ENCODE measurements at places on chromosomes 1 and 21. TPM values are rescaled to one million over a fixed set of nuclear protein-coding genes. Genes with fewer than 3 reads are reported as not detected.

- no peak overlapping the region for H3K27ac ChIP-seq
- no peak for DNase-seq
- peaks cover 7% of the 10 kb centered on the region for H3K4me1 ChIP-seq
- H3K27me3 ChIP-seq: no peaks in the 10 kb centered on the region
- no peak overlapping the region for H3K4me3 ChIP-seq
Measured at GRCh38 chr21:35578831-35579471, 481.4 kb downstream of the SETD4 start.

The CXADR gene
- total RNA-seq: 41.9 TPM

- peak; percentile 60 for DNase-seq
- no peak overlapping the region for H3K4me3 ChIP-seq
- H3K27ac ChIP-seq: no peak overlapping the region
- H3K4me1 ChIP-seq: peaks cover 66% of the 10 kb centered on the region
- no peaks in the 10 kb centered on the region for H3K36me3 ChIP-seq
Measured at GRCh38 chr1:56525489-56526041, 53.8 kb downstream of the PLPP3 start.

The KCNK1 gene
- 6.3 TPM for total RNA-seq

DNA sequence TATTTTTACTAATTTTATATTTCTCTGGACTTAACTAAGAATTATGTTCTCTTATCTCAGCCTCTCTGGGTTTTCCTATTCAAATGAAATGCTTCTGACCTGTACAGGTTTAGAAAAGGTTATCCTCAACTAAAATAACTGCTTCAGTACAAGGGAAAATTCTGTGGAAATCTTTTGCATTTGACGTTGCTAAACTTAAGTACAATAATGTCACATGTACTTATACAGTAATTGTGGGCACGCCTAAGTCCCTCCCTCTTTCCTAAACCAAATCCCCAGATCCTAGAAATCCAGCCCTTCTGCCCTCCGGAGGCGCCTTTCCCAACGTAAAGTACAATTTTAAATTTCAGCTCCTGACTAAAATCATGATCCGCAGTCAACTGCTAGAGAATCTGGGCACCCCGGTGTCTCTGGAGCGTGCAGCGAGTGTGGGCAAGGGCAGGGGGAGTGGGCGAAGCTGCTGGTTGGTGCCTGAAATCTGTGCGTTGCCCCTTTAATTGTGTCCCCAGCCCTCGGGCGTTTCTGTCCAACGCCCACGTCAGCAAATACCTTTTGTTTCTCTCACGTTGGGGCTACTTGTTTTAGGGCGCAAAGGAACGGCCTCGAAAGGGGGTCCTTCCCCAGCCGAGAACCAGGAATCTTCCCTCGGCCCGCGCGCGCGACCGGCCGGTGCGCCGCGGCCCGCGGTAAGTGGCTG lies at the start of gene ZBTB8A:
TSS of gene ZBTB8A (plus strand) at position 541 of the 697 bp plus-strand sequence. CDS start 53,505 bp downstream, outside the sequence.
- peaks cover 17% of the 10 kb centered on the region for H3K4me1 ChIP-seq
- no peaks in the 10 kb centered on the region for H3K27me3 ChIP-seq
- H3K27ac ChIP-seq: peak within 1 kb of the TSS; percentile 20
